ENCODE measurements at places on chromosomes 3 and 15. TPM values are rescaled to one million over a fixed set of nuclear protein-coding genes. Genes with fewer than 3 reads are reported as not detected.

- no peak for DNase-seq
These were observed 2.7 kb downstream of the RAB8B start for GRCh38 chr15:63191895-63192618.

GRCh38 chr3:192091831-192092230 is 630.9 kb downstream of the PYDC2 start:
- DNase-seq, result no peak

- no peak for DNase-seq
These were observed 62.5 kb upstream of the EPHB3 start for GRCh38 chr3:184498986-184499606.

DNA sequence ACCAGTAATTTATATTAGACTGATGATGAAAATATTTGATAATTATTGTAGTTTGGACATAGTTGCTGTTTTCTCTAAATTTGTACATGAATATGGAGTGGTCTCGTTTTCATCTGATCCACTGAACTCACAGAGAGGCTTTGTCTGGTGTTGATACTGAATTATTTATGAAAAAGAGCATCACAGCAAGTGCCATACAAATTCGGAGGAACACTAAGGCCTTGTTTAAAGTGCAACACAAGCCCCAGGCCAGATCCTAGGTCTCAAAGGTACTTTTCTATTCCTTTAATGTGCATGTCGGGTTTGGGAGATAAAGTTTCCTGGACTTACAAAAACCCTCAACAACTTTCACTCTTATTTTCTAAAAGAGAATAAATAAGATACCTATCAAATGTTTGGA is 796.8 kb upstream of the EPHA6 start:
- DNase-seq, result no peak

DNA sequence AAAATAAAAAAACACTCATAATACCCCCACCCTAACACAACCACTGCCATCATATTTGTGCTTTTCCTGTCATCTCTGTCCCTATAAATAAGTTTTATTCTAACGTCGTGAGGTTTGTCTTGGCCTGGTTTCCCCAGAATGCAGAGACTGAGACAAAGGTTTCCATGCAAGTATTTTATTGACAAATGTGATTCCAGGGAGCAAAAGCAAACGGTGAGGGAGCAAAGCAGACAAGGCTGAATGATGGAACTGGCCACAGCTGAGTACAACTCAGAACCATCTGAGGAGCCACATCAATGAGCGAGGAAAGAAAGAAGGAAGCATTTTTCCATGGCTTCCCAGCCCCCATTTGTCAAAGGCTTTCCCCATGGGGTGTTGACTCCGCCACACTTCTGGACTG is 37.7 kb upstream of the LARS2 start:
- no peak for DNase-seq

DNA sequence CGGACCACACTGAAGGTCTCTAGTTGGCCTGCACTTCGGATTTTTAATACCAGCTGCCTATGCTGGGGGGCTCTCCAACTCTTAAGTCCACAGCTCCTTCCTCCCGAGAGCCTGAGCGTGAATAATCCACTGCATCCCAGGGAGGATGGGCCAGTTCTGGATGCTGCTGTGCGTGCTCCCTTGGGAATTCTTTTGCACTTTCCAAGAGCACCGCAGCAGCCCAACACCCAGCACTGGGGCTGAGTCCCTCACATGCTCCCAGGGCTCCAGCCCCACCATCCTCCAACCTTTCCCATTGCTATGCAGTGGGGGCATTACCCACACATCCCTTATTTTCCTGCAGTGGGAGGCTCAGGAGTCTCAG is 136.4 kb upstream of the IQSEC1 start:
- no peak for DNase-seq

Gene SEMA3B
- total RNA-seq, result 22.5 TPM

Gene HYAL3
- total RNA-seq, result 0.91 TPM

Gene PPM1M
- 9.7 TPM for total RNA-seq
